ENCODE measurements at places on chromosomes 13 and 19. TPM values are rescaled to one million over a fixed set of nuclear protein-coding genes. Genes with fewer than 3 reads are reported as not detected.

CNN1 gene
- total RNA-seq = not detected

PRRG2 gene
- 1.4 TPM for total RNA-seq

ZNF99 gene
- not detected for total RNA-seq

CPAMD8 gene
- total RNA-seq = 0.25 TPM

HCST gene
- 114 TPM for total RNA-seq

NXNL1 gene
- total RNA-seq = not detected

ZNF578 gene
- 1.5 TPM for total RNA-seq

C5AR2 gene
- total RNA-seq = not detected

OR7G2 gene
- total RNA-seq = not detected

MCEMP1 gene
- 1.1 TPM for total RNA-seq

CACNG6 gene
- not detected for total RNA-seq

PEG3 gene
- total RNA-seq = 0.33 TPM

ANGPTL8 gene
- total RNA-seq = not detected

COX6B2 gene
- 0.28 TPM for total RNA-seq

C1QTNF9 gene
- not detected for total RNA-seq

LRG1 gene
- not detected for total RNA-seq

FBXW9 gene
- 2.8 TPM for total RNA-seq
